ENCODE measurements at places on chromosomes 6 and 20. TPM values are rescaled to one million over a fixed set of nuclear protein-coding genes. Genes with fewer than 3 reads are reported as not detected.

DNA sequence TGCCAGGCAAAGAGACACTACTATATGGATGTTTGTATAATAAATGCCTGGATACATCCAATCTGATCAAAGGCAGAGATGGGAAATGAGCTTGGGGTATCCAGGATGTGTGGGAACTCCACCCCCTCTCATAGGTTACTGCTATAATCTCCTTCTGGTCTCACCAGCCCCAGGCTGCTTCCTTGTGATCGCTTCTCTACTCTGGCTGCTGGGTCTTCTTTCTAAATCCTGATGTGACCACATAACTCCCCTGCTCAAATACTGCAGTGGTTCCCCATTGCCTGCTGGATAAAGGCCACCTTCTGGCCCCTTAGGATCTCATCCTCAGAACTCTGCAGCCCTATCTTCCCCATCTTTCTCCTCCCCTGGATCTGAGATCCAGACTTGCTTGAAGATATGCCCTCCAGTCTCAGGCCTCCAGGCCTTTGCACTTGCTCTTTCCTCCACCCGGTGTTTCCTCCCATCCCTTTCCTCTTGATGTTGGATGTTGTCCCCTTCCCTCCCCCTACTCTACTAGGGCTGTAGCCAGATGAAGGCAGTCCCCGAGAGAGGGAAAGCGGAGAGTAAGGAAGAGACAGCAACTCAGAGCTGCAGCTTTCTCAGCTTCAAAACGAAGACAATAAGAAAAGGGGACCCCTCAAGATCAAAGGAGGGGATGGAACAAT lies 828 bp upstream of the XKR7 start:
- no peaks in the 10 kb centered on the region for H3K4me1 ChIP-seq
- no peaks in the 10 kb centered on the region for H3K36me3 ChIP-seq
- H3K4me3 ChIP-seq: no peak overlapping the region
- H3K27ac ChIP-seq: no peak overlapping the region
- peaks cover 16% of the 10 kb centered on the region for H3K27me3 ChIP-seq

GRCh38 chr20:47466704-47467459 lies 34.8 kb upstream of the NCOA3 start:
- no peak overlapping the region for H3K27ac ChIP-seq
- no peaks in the 10 kb centered on the region for H3K4me1 ChIP-seq
- H3K4me3 ChIP-seq: no peak overlapping the region
- H3K36me3 ChIP-seq: no peaks in the 10 kb centered on the region
- DNase-seq: no peak
- H3K27me3 ChIP-seq: no peaks in the 10 kb centered on the region

- no peaks in the 10 kb centered on the region for H3K4me1 ChIP-seq
- H3K4me3 ChIP-seq: no peak overlapping the region
- no peaks in the 10 kb centered on the region for H3K27me3 ChIP-seq
- no peak overlapping the region for H3K27ac ChIP-seq
- H3K36me3 ChIP-seq: no peaks in the 10 kb centered on the region
Measured at GRCh38 chr20:22312744-22313346, 271.5 kb downstream of the FOXA2 start.

GRCh38 chr20:15862178-15862577 lies 711.1 kb downstream of the KIF16B start:
- no peaks in the 10 kb centered on the region for H3K27me3 ChIP-seq
- no peak for DNase-seq
- no peaks in the 10 kb centered on the region for H3K36me3 ChIP-seq
- no peak overlapping the region for H3K27ac ChIP-seq
- H3K4me1 ChIP-seq: no peaks in the 10 kb centered on the region

GRCh38 chr20:57384953-57385761 lies 6.0 kb upstream of the RBM38 start:
- H3K27ac ChIP-seq: no peak overlapping the region
- H3K4me1 ChIP-seq: peaks cover 23% of the 10 kb centered on the region
- no peak for DNase-seq
- H3K27me3 ChIP-seq: peaks cover 9% of the 10 kb centered on the region
- no peak overlapping the region for H3K4me3 ChIP-seq

GRCh38 chr20:23683281-23683680 lies 5.6 kb downstream of the CST4 start:
- H3K36me3 ChIP-seq: no peaks in the 10 kb centered on the region
- H3K27ac ChIP-seq: no peak overlapping the region
- no peaks in the 10 kb centered on the region for H3K4me1 ChIP-seq
- H3K27me3 ChIP-seq: no peaks in the 10 kb centered on the region
- no peak overlapping the region for H3K4me3 ChIP-seq
- no peak for DNase-seq

SALL4 gene
- 0.09 TPM for total RNA-seq

PCMT1 gene
- total RNA-seq: 70.6 TPM

C20orf144 gene
- total RNA-seq: 0.09 TPM

All from thymus (tissue), 14 donors.